Fibroblast of upper back skin (primary cell): ENCODE measurements at places on chromosomes 2 and 18.

DNA sequence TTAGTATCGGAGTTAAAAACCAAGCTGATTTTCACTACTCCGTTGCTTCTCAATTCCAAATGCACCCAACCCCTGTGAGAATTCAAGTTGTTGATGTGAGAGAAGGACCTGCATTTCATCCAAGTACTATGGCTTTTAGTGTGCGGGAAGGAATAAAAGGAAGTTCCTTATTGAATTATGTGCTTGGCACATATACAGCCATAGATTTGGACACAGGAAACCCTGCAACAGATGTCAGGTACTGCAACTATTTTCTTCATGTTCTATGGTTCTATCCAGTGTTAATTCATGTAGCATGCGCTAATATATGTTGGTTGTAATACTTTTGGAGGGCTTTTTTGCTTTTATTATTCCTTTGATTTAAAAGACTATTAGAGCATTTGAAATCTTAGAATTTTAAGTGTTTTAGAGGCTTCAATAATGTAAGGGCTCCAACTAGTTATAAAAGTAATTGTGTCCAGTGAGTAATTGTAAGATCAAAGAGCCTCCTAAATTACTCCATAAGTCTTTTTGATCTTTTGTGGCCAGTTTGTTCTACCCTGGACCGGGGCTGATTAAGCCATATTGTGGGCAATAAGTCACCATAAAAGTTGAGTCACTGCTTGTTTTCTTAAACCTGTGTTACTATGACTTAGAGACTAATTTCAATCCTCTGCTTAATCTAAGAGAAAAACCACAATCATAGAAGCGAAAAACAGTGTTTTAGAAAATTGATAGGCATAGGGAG is 22.9 kb downstream of the DSG4 start:
- no peak for DNase-seq

DNA sequence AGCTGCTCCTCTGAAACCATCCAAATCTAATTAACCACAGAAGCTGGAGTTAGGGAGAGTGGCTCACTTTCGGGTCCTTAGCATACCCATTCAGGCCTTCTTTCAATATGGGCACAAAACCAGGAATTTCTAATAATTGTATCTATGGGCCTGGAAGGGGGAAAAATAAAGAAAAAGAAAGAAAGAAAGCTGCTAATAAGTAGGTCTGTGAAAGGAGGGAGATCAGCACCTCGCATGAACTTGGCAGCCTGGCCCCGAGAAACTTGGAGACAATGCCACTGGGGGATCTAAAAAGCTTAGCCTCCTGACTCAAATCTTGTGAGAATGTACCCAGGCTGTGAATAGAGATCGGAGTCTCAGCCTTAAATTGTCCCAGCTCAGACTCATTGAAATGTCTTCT is 252.1 kb upstream of the SLC14A2 start:
- DNase-seq, result no peak

- peak; percentile 10 for DNase-seq
Measured at GRCh38 chr2:98847853-98848252, 88.2 kb downstream of the CRACDL start.

GRCh38 chr2:42031281-42032223 is 16.3 kb upstream of the PKDCC start:
- peak; percentile 57 for DNase-seq

DNA sequence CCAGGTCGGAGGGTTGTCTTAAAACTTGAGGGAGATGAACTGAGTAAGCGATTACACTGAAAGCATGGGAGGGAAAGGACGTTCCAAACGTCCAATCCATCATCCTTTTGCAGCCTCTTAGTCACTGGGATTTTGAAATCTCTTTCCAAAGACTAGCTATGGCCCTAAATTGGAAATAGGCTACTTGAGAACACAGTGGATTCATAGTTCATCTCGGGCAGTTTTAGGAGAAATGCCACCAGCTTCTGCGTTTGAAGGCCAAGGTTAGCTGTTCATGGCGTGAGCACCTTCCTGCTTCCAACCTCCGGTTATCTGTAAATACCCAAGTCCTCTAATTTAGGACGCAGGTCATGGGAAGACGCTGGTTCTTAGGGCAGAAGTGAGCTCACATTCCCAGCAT is 821 bp upstream of the EML6 start:
- DNase-seq, result peak; percentile 52

GRCh38 chr2:224847381-224847780 is 131.2 kb upstream of the CCDC195 start:
- no peak for DNase-seq

DNA sequence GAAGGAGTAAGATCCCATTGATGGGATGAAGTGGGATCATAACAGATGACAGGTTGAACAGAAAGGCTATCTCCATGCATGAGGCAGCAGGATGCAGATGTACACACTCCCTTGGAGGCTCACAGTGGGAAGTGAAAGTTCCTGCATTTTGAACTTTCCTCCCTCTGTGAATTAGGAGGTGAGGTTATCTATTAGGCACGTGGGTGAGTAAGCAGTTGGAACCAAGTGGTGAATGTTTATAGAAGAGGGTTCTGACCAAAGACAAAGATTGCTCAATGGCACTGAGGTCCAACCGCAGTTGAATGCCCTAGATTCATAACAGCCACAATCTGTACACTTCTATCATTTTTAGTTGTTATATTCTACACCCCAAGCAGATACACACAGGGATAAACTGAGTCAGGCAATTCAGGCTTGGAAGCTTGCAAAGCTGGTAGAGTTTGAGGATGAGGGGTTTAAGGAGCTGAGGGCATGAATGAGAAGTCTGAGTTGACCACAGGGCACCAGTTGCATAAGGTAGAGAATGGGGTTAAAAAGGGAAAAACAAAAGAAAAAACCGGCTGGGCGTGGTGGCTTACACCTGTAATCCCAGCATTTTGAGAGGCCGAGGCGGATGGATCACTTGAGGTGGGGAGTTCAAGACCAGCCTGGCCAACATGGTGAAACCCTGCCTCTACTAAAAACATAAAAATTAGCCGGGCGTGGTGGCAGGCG is 7.1 kb upstream of the KCMF1 start:
- DNase-seq, result peak; percentile 55

DNA sequence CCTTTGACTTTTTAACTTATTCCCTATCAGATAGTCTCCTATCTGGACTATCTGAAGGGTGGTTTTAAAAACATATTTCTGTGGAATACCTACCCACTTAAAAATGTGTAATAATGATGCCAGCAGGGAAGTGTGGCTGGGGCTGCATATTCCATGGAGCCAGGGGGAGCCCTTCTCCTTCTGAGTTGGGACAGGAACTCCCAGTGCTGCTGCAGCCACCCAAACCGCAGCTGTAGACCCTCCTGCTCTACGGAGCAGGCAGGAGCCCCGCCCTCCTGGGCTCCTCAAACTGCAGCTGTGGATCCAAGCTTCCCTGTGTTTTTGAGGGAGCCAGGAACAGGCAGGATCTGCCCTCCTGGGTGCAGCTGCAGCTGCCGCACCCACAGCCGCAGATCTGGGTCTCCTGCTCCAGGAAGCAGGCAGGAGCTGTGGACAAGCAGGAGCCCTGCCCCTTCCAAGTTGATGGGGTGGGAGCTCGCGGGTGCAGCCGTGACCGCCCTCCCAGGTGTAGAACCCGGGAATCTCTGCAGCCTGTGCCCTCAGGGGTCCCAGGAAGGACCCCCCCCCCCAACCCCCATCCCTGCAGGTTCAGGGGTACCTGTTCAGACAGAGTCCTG is 57.8 kb downstream of the PDK1 start:
- no peak for DNase-seq

GRCh38 chr2:62461707-62462106 is 44.3 kb downstream of the TMEM17 start:
- peak; percentile 43 for DNase-seq

GRCh38 chr2:58688813-58689212 is 447.7 kb upstream of the FANCL start:
- DNase-seq, result no peak

DNA sequence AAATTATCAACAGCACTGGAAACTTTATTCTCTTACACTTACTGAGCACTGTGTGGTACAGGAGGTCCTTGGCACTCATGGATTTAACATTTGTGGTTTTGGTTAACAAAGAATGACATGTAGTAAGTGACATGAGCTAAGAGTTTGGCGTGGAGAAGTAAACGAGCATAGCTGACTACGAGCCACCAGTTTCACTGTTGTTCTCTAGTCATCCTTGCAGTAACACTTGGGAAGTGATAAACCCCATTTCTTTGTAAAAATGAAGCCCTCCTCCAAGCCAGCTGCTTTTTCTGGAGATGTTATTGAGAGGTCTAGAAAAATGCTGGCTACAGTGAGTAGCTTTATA is 32.7 kb downstream of the QPCT start:
- peak; percentile 63 for DNase-seq

- DNase-seq, result no peak
Measured at GRCh38 chr2:100269889-100270288, 52.4 kb downstream of the LONRF2 start.

DNA sequence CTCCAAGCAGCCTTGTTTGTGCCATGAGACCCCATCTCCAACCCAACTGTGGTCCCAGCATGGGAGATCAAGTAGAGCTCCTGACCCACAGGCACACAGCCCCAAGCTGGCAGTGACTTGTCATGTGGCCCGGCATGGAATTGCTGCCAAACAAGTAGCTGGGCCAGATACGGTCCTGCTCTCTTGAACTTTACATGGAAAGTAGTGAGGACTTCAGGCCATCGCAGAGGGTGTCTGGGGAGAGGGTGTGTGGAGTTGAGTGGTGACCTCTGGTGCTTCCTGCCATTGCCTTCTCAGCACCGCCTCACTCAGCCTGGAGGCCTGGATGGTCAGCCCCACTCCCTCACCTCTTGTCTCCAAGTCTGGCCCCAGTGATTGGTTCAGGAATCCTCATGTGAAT is 10.9 kb upstream of the SLC4A3 start:
- no peak for DNase-seq

DNA sequence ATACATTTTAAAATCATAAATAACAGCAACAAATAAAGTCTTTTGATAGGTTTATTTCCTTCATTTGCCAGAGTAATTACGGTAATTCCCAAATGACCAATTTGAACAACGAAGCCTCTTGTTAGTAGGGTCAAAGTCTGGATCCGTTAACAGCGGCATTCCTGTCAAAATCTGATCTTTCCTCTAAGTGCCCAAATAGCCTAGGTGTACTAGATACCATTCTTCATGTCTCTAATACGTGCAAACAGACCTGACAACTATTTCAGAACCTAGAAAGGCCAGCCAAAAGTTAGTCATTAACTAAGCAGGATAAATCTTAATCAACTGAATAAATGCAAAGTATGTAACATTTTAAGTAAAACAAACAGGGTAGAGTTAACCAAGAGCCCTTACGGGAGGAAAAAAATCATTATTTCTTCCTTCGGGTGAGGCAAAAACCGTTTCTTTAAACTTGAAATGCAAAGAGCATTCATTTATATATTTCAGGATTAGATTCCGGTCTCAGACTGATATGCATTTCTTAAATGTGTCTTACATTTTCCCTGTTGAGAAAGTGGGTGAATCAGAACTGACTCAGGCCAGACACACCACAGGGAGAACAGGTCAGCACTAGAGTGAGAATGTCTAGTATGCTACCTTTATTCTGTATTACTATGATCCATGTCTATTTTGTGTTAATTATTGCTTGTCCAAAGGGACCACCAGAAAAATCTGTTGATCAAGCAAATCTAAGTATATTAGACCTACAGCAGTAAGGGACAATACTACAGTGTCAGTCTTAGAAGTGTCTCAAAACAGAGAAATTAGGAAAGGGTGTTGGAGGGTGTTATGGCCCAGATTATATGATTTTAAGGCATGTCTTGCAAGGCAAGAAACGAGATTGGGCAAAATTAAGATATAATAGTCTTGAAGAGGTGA is 141.5 kb upstream of the NDUFV2 start:
- peak; percentile 78 for DNase-seq

GRCh38 chr2:235896061-235896460 is 272.1 kb downstream of the GBX2 start:
- no peak for DNase-seq

- DNase-seq, result peak; percentile 13
Measured at GRCh38 chr2:215969131-215969841, 44.1 kb downstream of the MREG start.

DNA sequence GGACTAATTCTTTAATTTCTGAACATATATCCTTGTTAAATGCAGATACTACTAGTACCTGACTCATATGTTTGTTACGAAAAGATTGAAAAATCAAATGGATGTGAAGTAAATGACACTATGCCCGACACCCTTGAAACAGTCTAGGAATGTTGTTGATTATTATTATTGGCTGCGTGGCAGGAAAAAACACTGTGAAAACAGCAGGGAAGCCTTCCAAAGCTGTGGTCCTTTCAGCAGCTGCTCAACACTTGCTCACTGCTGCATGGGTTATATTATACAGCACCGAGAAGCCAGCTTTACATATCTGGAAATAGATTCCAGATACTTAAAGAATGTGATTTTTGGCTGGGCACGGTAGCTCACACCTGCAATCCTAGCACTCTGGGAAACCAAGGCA is 26.5 kb downstream of the CRYGD start:
- no peak for DNase-seq

DNA sequence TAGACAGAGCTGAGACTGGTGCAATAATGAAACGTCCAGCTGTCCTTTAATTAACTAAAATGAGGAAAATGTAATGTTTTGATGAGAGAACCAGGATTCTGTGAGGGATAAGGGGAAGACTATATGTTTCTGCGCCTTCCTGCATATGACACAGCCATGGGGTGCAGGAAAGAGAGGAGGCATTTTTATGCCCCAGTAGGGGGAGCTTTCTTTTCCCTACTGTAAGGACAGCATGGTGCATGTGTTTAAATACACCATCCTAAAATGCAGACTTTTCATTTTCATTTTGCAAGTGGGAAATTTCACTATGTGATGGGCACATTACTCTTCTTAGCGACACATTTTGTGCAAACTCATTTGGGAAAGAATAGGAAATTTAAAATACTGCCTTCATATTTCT is 446.1 kb downstream of the ARHGAP15 start:
- DNase-seq, result peak; percentile 19

GRCh38 chr18:37502036-37502435 is 63.6 kb downstream of the CELF4 start:
- DNase-seq, result no peak

- DNase-seq, result peak; percentile 46
Measured at GRCh38 chr18:69689121-69689759, 258.4 kb downstream of the CD226 start.

GRCh38 chr2:107804608-107805498 is 21.8 kb upstream of the RGPD4 start:
- DNase-seq, result peak; percentile 3

- DNase-seq, result no peak
Measured at GRCh38 chr2:128791120-128791984, 472.7 kb upstream of the HS6ST1 start.

- DNase-seq, result no peak
Measured at GRCh38 chr2:26352892-26353291, 6.3 kb upstream of the ADGRF3 start.

DNA sequence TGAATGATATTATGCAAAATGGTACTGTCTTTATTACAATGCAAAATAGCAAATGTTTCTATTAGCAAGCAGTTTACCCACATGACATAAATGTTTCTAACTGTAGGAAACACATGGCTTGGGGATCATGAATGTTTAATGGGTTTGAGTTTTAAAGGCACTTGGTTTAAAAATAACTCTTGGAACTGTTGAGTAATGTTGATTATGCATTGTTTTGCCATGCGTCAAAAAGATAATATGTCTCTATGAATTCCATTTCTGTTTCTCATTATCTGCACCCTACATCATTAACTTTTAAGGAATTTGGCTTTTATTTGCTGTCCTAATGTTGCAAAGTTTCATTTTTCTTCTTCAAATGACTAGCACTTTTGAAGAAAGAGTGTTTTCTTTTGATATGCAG is 1355.5 kb downstream of the SUCLG1 start:
- peak; percentile 94 for DNase-seq
